Foreskin melanocyte (primary cell): ENCODE measurements at places on chromosomes 7 and 10.

DNA sequence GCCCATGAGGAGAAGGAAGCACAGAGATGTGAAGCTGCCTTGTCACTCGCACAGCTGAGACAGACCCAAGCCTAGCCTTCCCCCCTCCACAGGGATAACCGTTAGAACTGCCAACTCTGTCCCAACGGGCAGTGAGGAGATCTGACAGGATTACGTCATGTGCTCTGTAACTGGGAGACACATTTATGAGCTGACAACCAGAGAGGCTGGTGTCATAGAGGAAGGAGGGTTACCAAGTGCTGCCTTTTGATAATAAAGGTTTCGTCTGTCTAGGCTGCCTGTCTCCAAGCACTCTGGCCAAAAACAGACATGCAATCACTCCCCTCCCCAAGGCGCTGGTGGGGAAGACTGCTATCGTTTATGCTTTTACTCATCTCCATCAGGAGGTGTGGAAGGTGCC lies 165.9 kb downstream of the PLXNA4 start:
- DNase-seq = no peak

DNA sequence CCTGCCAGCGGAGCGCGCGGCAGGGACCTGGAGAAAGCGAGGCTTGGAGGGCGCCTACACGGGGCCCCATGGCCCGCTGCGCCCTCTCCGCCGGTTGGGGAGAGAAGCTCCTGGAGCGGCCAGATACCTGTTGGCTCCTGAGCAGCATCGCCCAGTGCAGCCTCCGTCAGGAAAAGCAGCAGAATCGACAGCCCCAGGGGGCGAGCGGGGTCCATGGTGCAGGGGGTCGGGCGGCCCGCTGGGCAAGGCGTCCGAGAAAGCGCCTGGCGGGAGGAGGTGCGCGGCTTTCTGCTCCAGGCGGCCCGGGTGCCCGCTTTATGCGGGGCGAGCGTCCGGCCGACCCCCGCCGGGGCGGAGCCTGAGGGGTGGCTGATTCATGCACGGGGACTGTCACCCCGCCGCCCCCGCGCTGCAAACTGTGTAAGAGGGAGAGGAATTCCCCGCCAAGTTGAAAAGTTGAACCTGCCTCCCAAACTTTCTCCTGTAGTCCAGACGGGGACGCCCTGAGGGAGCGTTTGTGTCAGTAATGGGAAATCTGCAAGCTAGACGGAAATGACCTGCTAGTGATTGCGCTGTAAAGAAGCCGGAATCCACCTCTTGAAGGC lies at the start of gene TFPI2:
Gene TFPI2 (minus strand): TSS at position 290 of the 605 bp plus-strand sequence. CDS start 75 bp downstream, at position 215.
- no peak for DNase-seq

GRCh38 chr7:151137076-151137675 lies 30.3 kb downstream of the GBX1 start:
- no peak for DNase-seq

DNA sequence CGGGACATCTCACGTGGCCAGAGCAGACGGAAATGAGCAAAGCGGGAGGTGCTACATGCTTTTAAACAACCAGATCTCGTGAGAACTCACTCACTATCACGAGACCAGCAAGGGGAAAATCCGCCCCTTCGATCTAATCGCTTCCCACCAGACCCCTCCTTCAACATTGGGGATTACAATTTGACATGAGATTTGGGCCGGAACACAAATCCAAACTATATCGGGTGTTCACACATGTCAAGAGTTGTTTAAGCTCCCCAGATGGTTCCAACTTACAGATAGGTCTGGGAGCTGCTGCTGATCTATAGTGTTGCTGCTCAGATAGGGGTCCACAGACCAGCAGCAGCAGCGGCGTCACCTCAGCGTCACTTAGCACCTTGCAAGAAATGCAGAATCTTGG lies 194.9 kb downstream of the GPAM start:
- no peak for DNase-seq

GRCh38 chr7:27345997-27346396 lies 103.4 kb downstream of the EVX1 start:
- DNase-seq = no peak

- DNase-seq = no peak
Observed at GRCh38 chr7:155234950-155235789, 62.5 kb upstream of the INSIG1 start.

- no peak for DNase-seq
Observed at GRCh38 chr10:72058989-72059842, 29.1 kb downstream of the SPOCK2 start.

GRCh38 chr7:38757931-38758330 lies 126.8 kb upstream of the AMPH start:
- no peak for DNase-seq

- DNase-seq = no peak
Observed at GRCh38 chr7:151104411-151105235, 18.3 kb downstream of the AGAP3 start.

GRCh38 chr7:106365252-106366005 lies 80.6 kb upstream of the NAMPT start:
- DNase-seq = no peak

- no peak for DNase-seq
Observed at GRCh38 chr7:157522954-157523353, 186.2 kb downstream of the DNAJB6 start.

DNA sequence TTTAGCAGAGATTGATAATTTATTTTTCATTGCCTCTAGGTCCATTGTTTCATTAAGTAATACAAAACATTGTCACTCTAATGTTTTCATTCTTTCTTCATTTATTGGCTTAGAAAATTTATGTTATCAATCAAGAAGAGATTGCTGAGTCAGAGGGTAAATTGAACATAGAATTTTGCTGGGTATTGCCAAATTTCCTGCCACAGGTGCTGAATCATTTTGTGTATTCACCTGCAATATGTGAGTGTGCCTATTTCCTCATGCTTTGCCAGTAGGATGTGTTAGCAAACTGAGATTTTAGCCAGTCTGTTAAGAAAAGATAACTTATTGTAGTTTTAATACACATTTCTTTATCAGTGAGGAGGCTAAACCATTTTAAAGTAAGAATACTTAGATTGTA lies 38.0 kb downstream of the MARCHF5 start:
- DNase-seq = no peak

DNA sequence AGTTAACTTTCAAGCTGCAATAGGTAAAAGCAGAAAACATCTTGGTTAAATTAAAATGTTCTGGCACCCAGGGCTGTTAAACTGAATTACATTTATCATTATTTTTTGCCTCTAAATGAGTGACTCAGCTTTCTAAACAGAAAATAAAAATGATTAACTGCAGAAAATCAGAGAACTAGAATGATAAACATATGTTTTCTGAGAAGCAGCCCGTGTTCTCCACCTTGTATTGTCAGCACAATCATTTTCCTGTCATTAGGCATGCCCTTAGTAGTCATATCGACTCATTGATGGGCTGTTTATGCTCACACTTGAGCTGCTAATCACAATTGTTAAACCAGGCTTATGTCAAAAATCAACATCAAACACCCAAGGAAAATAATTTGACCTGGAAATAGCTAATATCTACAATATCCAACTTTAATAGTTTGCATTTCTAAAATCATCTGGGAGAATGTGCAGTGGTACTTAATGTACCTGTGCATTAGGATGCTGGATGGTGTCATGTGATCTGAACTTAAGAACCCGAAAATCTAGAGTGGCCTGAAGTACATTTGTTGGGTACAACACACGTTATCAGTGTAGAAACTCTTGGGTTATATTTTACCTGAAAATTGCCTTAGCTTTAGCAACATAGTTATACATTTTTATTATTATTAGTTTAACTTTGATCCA lies 2.3 kb downstream of the MDFIC start:
- no peak for DNase-seq

DNA sequence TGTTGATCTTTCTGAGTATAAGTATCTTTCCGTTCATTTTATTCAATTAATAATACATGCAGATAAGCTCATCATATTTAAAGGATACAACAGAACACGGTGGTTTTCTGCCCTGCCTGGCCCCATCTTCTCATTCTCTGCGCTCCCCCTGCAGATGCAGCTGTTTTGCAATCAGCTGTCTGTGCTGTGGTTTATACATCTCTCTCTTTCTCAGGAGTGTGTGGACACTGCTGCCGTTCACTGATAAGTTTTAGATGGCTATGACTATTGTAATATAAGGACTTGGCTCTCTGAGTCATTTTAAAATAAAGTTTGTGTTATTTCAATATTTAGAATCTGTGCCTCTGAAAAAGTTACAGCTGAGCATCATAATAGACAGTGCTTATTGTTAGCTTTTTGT lies 54.5 kb downstream of the CUL1 start:
- no peak for DNase-seq

- no peak for DNase-seq
Observed at GRCh38 chr7:309586-310228, 19.7 kb downstream of the FOXL3 start.

GRCh38 chr7:71220210-71220695 lies 88.3 kb downstream of the GALNT17 start:
- no peak for DNase-seq

GRCh38 chr7:99829524-99830160 lies 1.8 kb downstream of the CYP3A43 start:
- DNase-seq = no peak

- DNase-seq = peak; percentile 69
Observed at GRCh38 chr10:3873728-3874461, 88.9 kb upstream of the KLF6 start.

DNA sequence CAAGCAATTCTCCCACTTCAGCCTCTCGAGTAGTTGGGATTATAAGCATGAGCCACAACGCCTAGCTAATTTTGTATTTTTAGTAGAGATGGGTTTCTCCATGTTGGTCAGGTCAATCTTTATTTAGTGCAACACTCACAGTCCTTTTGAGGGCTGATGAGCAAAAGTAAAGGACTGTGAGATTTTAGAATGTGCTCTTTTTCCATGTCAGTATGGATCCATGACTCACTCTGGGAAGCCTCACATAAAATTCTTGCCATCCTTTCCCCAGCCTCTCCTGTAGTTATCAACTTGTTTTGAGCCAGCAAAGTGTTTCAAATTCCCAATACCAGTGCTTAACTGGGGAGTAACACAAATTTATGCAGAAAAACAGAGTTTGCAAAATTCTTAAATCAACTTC lies 135.8 kb upstream of the CXCL12 start:
- DNase-seq = no peak

- DNase-seq = peak; percentile 3
Observed at GRCh38 chr7:18151422-18151821, 123.8 kb upstream of the PRPS1L1 start.
